Activated CD4-positive, alpha-beta T cell treated with anti-CD3 and anti-CD28 coated beads for 24 hours (primary cell): ENCODE measurements at places on chromosomes 1 and 21.

DNA sequence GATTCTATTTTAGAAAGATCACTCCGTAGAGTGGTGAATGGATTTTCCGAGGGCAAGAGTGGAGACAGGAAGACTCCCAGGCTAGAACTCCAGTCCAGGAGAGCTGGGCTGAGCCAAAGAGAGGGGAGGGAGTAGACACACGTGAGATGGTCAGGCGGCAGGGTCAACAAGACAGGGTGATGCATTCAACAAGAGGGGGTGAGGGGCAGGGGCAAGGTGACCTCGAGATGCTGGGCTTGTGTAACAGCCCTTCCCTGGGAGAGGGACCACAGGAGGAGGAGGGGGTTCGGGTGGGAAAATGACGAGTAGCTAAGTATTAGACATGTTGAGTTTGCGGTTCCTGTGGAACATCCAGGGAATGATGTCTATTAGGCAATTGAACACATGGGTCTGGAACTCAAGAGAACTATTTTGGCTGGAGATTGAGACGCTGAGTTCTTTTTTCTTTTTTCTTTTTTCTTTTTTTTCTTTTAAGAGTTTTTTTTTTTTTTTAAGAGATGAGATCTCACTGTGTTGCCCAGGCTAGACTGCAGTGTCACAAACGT, 13.3 kb downstream of the RSPO1 start:
- DNase-seq, result no peak

GRCh38 chr1:228256626-228257375, 49.0 kb downstream of the OBSCN start:
- no peak for DNase-seq

DNA sequence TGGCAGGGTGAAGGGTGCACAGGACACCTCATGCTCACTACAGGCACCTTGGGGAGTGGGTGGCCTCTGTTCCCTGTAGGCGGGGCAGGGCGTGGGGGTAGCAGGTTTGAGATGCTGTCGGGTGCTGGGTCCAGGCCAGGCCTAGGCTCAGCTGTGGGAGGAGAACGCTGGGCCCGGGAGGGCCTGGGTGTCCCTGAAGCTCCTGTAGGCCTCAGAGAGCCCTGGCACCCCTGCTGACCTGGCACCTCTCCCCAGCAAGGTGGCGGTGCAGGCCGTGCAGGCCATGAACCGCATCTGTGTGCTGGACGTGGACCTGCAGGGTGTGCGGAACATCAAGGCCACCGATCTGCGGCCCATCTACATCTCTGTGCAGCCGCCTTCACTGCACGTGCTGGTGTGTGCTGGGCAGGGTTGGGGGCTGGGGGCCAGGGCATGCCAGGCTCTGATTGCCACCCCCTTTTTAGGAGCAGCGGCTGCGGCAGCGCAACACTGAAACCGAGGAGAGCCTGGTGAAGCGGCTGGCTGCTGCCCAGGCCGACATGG, 2.5 kb upstream of the GJC2 start:
- no peak for DNase-seq

- no peak for DNase-seq
Measured at GRCh38 chr1:84319662-84320061, 18.2 kb downstream of the SAMD13 start.

DNA sequence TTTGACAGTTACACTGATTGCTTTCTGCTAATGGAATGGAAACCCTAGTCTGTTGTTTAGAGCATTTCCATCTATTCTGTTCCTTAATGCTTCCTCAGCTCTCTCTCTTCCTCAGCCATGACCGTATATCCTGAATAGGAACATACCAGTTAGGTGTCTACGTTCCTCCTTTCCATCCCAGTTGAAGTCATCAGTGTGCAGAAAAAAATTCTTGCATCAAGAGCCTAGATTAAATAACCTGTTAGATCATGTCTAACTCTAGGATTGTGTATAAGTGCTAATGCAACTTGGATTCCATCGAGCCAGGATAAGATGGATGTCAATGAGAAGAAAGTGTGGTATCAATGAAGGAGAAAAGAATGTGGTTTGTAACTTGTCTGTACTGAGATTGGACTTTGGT, 18.7 kb downstream of the UBAP2L start:
- no peak for DNase-seq

GRCh38 chr1:14437417-14437918, 161.0 kb upstream of the KAZN start:
- DNase-seq, result no peak

GRCh38 chr1:40830419-40830943, 31.7 kb downstream of the CITED4 start:
- no peak for DNase-seq

DNA sequence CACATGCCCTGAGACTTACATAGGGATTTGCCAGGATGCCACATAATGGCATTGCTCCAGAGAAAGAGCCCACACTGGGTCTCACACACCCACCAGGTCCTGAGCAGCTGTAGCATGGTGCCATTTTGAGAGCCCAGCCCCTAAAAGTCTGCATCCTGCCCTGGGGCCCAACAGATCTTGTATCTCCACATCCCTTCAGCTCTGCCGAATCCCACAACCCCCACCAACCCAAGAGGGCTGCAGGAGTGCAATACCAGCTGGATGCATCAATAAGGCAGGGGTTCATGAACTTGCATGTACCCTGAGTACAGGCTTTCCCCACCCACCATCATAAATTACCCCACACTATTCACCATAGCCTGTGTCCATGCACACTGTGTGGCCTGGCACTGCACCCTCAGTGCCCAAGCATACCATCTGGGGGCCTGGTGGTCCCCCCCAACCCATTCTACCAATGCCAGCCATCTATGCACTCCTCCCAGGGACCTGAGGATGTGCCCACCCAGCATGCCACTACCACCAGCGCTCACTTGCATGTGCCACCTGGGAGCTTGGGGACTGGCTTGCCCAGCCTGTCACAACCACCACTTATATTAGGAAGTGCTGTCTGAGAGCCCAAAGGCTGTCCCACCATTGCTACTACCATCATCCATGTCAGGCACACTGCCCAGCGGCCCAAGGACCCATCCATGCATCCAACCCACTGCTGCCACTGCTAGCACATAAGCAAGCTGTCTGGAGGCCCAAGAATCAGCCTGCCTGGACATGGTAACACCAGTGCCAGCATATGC, 4.1 kb upstream of the KRTAP12-2 start:
- DNase-seq, result no peak

- DNase-seq, result no peak
Measured at GRCh38 chr1:2803086-2803930, 1.8 kb upstream of the TTC34 start.

- no peak for DNase-seq
Measured at GRCh38 chr1:61412601-61413000, 312.3 kb downstream of the TM2D1 start.

DNA sequence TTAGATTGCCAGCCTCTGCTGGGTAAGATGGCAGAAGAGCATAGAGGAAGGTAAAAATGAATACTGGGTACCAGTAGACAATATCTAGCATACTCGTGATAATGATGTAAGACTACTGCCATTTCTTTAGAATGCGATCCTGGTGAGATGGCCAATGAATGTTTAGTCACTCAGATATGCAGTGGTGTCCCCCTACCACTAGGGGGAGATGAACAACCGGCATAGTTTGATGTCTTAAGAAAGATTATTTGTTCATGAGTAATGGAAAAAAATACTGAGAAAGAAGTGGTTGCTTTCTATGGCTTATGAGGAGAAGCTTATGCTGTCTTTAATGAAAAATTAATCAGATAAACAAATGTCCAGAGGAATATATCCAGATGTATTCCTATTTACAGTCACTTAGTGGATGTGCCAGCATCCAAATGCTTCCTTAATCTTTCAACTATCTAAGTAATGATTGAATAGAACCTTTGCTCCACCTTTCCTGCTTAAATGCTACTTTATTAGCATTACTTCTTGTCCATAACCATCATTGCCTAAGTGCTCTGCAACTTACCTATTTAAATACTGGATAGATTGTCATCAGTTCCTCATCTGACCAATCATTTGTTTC, 256.6 kb downstream of the ST6GALNAC3 start:
- peak; percentile 11 for DNase-seq

DNA sequence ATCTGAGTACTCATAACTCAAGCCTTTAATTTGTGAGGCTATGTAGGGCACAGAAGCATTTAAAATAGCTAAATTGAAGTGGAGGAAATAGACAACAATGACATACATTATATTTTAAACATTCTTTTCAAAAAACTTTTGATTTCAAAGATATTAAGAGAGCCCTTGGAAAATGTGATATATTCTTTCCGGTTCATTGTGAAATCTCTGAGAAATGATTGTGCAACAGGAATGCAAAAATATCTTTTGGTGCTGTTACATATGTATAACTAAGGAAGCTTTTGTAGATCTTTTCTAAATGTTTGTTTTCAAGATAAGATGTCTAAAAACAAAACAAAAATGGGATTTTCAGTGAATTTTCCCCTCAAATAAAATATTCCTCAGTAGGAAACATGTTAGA, 185.2 kb downstream of the LEPR start:
- DNase-seq, result no peak

- DNase-seq, result no peak
Measured at GRCh38 chr1:109613361-109614147, 5.9 kb downstream of the GNAT2 start.

DNA sequence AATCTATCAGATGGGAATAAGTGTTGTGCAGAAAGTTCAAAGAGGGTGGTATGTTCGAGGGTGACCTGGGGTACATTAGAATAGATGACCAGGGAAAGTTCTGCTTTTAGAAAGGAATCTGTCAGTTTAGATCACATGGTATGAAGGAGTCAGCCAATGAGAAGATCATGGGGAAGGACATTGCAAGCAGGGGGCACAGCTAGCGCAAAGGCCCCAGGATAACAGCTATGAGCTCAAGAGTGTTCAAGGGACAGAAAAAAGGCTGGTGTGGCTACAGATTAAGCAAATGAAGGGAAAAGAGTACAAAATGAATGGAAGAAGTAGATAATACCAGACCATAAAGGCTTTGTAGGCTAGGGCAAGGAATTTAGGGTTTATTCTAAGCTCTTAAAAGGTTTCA, 8.6 kb downstream of the LEPR start:
- no peak for DNase-seq
